ENCODE measurements at places on chromosomes 12 and 14. TPM values are rescaled to one million over a fixed set of nuclear protein-coding genes. Genes with fewer than 3 reads are reported as not detected.

Gene RFX4
- not detected for total RNA-seq

Gene RIC8B
- total RNA-seq, result 16.3 TPM

Gene TROAP
- total RNA-seq, result 19.6 TPM

Gene PTGES3
- 143 TPM for total RNA-seq

Gene DENND5B
- 7.8 TPM for total RNA-seq

Gene PROX2
- not detected for total RNA-seq

Gene OTX2
- not detected for total RNA-seq

Gene VDR
- 0.67 TPM for total RNA-seq
